ENCODE measurements at places on chromosomes 4 and X. TPM values are rescaled to one million over a fixed set of nuclear protein-coding genes. Genes with fewer than 3 reads are reported as not detected.

Gene PF4V1
- not detected for polyA plus RNA-seq

Gene GABRE
- polyA plus RNA-seq = 2.1 TPM

GRCh38 chr4:141290771-141291170, 70.1 kb downstream of the ZNF330 start:
- DNase-seq = no peak
- H3K4me3 ChIP-seq = no peak overlapping the region

DNA sequence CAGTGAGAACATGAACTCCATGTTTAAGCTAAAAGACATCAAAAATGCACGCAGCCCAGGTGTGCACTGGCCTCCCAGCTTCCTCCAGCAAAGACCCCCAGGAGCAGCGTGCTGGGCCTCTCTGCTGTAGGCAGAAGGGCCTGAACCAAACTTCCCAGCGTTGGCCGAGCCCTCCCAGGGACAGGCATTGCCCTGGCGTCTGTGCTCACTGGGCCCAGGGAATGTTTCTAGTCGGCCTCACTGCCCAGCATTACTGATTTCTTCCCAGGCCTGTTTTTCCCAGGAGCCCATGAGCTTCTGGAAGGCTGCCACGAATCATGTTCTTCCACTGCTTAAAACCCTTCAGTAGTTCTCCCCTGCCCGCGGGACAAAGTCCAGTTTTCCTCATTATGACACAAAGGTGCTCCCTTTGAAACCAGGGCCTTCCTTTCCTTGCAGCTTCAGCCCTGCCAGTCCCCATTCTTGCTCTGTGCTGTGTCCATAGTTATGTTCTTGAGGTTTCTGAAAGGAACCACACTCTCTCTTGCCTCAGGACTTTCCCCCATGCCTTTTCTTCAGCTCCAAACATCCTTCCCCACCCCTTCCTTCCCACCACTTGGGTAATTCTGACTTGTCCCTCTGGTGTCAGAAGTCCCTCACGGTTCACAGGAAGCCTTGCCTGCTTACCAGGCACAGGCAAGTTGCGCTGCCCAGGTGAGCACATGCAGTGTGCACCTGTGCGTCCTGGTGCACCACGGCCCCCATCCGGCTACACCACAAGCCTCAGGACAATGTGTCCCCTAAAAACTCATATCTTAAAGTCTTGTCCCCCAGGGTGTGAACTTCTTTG, 93.4 kb upstream of the ENPP6 start:
- H3K36me3 ChIP-seq = no peaks in the 10 kb centered on the region
- DNase-seq = no peak
- H3K4me1 ChIP-seq = no peaks in the 10 kb centered on the region
- H3K4me3 ChIP-seq = no peak overlapping the region
- no peaks in the 10 kb centered on the region for H3K27me3 ChIP-seq
